ENCODE measurements at places on chromosomes 13 and 19.

- no peak for DNase-seq
Observed at GRCh38 chr19:35601971-35602370, 10.6 kb upstream of the HAUS5 start.

DNA sequence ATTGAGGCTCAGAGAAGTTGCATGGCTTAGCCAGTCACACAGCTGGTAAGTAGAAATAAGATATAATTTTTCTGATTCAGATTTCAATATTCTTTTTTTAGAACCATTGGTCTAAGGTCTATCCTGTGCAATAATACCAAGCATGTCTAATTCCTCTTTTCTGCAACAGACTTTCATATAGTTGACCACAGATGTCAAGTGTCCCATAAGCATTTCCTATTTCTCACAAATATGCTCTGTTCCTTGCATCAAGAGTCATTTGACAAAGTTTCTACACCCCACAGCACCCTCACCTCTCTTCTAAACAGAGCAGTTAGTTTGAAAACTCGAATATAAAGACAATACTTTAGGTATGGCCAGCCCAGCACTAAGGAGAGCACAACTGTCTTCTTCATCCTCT lies 26.8 kb upstream of the SACS start:
- DNase-seq, result no peak

GRCh38 chr13:24866488-24866887 lies 102.5 kb downstream of the RNF17 start:
- no peak for DNase-seq

DNA sequence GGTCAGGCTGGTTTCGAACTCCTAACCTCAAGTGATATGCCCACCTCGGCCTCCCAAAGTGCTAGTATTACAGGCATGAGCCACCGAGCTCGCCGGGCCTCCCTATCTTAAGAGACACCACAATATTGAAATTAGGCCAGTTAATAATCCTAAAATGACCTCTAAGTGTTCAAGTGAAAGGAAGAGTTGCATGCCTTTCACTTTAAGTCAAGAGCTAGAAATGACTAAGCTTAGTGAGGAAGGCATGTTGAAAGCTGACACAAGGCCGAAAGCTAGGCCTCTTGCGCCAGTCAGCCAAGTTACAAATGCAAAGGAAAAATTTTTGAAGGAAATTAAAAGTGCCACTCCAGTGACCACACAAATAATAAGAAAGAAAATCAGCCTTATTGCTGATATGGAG lies 144.5 kb upstream of the FNDC3A start:
- no peak for DNase-seq

GRCh38 chr13:27339299-27339698 lies 68.7 kb downstream of the RASL11A start:
- DNase-seq, result peak; percentile 26

DNA sequence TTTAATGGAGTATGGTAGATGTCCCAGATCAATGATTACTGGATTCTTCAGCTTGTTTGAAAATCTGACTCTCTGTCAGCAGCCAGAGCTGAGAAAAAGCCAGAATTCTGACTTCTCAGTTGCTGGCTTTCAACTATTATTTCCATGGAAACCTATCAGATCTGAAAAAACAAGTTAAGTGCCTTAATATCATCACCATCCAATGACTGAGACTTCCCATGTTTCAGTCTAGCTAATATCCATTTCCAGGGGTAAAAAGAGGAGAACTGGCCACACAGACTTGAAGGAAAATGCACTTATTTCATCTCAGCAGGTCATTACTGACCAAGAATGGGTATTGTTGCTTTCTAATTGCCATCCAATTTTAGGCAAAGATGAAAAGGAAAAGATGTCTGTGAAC lies 75.2 kb downstream of the TNFSF11 start:
- DNase-seq, result no peak

DNA sequence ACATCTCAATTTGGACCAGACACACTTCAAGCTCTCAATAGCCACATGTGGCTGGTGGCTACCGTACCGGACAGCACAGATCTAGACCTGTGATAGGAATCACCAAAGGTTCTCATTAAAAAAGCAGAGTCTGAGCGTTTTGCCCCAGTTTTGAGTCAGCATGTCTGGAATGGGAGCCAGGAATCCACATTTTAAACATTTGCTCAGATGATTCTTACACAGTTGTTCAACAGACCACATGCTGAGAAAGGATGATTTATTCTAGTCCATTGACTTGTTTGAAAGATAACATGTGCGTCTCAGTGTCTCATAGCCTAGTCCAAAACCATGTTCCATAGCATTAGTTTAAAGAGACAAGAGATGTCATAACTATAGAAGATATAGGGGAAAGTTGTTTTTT lies 53.4 kb downstream of the FLT3 start:
- no peak for DNase-seq

DNA sequence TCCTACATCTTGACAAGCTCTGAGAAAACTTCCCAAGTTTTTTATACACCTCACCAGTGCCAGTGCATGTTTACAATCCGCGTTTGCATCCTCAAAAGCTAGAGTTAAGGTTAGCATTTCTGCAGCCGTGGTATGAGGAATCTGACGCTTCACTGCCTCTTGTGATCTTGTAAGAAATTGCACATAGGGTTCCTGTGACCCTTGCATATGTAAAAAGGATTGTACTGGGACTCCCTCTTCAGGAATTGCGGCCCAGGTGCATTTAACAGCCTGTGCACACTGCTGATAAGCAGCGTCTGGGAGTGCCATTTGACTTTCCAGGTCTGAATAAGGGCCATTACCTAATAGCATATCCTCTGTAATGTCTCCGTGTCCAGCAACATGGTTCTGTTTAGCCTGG lies 15.3 kb downstream of the FPR3 start:
- no peak for DNase-seq

GRCh38 chr13:58085819-58086218 lies 454.3 kb downstream of the PCDH17 start:
- no peak for DNase-seq

GRCh38 chr19:4606921-4607678 lies 32.2 kb upstream of the TNFAIP8L1 start:
- no peak for DNase-seq

GRCh38 chr19:45657520-45658167 lies 10.4 kb upstream of the GIPR start:
- DNase-seq, result no peak

DNA sequence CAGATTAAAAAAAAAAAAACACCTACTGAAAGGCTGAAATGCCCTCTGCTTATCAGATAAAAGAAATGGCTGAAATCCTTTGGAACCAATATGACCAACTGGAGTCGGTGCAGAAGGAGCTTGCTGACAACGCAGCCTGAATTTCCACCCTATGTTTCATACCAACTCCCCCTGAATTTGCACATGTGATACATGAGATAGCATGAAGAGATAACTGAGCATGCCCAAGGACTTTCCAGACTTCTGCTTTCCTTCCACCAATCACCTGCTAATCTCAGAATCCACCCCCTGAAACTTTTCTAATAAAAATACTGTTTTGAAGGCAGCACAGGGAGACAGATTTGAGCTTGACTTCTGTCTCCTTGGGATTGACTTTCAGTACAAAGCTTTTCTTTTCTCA lies 32.2 kb upstream of the WDFY2 start:
- no peak for DNase-seq

DNA sequence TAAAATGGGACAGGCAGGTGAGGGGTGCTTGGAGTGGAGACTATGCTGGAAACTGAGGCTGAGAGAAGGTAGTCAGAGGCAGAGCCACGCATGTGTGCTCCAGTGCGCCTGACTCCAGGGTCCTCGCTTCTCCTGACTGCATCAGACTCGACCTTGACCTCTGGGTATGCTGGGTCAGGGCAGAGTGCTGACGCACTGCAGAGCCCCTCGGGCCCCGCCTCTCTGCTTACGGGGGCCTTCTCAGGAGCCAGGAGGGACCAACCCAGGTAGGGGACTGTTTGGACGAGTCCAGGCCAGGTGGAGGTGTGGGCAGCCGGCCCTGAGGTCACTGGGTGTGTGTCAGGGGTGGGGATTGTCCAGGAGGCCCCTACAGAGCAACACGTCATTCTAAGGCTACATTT lies 22.9 kb upstream of the SLC7A10 start:
- DNase-seq, result no peak

GRCh38 chr13:84118839-84119409 lies 236.7 kb upstream of the SLITRK1 start:
- DNase-seq, result no peak

DNA sequence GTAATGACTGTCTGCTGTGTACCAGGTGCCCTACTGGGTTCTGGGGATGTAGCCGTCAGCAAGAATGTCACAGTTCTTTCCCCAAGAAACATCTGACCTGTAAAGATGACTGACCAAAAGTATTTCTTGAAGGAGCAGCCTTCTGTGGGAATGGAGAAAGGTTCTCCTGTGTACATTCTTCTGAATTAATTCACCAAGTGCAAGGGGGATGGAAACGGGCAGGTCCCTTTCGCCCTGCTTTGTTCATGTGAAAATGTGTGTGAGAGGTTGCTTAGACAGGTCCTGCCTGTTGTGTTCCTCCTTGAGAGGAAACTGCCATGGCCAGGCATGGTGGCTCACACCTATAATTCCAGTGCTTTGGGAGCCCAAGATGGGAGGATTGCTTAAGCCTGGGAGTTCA lies 57.0 kb downstream of the SLC7A9 start:
- DNase-seq, result no peak

DNA sequence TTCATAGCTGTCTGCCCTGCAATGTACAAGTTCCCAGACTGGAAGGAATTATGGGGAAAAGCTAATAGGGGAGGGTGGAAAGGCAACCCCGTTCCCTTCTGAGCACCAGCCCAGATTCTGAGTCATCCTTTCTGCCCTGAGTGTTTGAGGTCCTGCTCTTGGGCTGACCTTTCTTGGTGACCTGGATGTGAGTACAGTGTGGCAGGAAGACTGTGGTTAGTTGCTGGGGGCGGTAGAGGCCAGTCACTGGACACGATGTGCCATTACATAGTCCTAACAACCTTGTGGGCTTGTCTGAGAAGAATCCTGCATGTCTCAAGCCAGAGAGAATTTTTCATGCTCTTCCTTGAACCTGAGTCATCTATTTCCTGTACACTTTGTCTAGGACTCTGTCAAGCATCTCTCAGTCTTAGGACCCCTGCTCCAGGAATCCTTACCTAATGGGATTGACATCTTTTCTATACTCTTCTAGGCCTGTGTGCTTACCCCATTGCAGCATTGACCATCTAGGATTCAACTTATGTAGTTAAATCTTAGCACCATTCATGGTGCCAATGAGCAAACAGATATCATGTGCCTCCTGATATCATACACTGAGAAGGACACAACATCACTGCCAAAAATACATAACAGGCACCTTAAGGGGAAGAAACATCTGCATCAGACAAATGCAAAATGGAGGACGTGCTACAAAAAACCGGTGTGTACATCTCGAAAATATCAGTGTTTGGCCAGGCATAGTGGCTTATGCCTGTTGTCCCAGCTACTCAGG lies 8.1 kb upstream of the ANGPTL4 start:
- no peak for DNase-seq

GRCh38 chr13:109834973-109835720 lies 48.8 kb upstream of the IRS2 start:
- DNase-seq, result no peak

DNA sequence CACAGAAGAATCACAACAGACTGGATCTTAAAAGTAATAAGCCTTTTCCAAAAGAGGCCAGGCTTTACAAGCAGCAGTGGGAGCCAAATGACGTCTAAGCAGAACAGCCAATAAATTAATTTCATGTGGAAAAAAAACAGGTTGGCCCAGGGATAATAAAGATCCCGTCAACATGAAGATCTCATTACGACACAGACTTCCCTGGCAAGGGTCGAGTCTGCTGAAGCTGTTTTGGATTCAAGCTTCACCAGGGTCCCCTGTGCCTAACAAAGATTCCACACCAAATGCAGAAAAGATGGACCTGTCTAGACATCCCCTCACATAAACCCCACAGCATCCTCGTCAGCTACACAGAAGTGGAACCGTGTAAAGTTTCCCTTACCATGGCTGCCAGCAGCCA lies 215.1 kb upstream of the ZNF507 start:
- no peak for DNase-seq

DNA sequence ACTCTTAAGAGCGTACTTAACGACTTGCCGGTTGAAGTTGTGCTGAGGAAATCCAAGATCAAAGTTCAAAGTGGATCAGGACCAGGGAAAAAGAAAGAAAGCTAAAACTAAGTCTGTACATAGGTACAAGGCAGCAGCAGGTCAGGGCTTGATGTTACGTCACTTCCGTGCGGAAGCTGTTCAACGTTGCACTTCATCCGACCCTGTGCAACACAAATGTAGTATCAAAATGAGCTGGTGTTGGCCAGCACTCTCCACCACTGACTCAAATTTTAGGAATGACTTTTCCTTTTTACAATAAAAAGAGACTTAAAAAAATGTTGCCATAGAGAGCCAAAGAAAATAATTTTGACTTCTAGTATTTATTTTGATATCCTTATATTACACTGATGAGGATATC lies 1315.4 kb downstream of the EFNB2 start:
- DNase-seq, result no peak

DNA sequence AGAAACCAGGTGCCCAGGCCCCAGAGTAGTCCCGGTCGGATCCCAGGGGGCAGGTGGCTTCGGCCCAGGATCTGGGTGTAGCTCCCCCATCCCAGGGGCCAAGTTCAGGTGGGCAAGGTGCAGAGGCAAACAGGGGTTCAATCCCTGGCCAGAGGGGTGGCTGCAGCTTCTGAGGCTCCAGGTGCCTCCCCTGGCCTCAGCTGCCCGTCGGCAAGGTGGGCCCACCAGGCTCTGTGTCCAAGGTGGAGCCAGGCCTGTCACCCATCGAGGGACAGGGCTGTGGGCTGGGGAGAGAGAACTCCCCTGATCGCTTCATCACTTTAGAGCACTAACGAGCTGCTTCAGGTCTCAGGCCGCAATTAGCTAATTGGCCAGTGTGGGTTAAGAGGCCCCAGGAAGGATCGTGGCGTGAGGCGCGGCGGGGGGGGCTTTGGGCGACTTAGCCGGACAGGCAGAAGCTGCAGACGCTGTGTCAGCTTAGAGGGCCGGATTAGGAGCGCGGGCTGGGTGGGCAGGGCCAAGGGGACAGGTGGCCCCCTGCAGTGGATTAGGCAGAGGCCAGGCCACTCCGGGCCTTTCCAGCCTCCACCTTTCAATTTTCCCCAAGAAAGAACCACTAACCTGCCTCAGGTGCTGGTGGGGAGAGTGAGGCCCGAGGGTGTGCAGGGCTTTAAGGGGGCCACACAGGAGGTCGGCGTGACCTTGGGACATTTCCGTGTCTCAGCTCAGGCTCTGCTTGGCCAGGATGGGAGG lies 2.8 kb upstream of the RAX2 start:
- DNase-seq, result no peak

- DNase-seq, result no peak
Observed at GRCh38 chr13:34863360-34864135, 78.5 kb upstream of the NBEA start.

DNA sequence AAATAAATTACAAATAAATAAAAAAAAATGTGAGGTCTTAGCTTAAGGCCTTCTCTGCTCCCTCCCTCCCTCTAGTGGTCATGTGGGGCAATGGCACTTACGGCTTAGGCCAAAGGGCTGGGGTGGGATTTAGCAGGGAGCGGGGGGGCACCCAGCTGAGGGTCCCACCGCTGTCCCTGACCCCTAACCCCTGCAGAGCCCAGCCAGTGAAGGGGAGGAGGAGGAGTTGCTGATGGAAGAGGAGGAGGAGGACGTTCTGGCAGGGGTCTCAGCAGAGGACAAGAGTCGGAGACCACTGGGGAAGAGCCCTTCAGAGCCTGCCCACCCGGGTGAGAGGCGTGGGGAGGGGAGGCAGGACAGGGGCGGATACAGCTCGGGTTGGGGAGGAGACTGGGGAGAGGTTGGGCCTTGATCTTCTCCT lies 9.3 kb downstream of the MPND start:
- DNase-seq, result peak; percentile 69
